ENCODE measurements at places on chromosomes 5 and 9.

DNA sequence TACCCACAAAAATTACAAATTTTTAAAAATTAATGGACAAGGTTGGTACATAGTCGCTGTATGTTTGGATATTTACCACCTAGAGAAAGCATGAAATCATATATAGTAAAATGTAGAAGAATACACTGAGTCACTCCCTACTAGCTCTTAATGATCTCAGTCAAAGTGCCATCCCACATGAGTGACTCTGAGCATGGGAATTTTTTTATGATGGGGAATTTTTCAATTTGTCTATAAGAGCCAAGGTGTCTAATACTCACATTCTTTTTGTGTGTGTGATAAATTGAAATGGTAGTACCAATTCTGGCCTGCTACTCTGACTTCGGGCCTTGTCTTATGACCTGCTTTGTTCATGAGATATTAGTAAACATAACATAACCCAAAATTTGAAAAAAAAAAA is 483.2 kb downstream of the CDH10 start:
- no peak for DNase-seq

DNA sequence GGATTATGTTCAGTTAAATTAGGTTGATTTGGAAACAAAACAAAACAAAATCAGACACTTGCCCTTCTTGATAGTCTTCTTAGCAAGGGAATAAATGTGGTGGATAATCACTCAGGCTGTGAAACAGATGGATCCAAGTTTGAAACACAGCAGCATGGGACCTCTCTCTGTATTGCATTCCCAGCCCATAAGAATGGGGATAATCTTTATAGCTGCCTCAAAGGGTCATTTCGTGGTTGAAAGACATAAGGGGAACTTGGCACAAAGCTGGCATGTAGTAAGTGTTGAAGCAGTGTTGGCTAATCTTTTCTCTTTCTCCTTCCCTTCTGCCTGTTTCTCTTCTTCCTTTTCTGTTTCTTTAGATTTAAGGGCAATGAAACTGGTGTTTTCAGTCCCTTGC is 333.9 kb upstream of the TLE4 start:
- no peak for DNase-seq

DNA sequence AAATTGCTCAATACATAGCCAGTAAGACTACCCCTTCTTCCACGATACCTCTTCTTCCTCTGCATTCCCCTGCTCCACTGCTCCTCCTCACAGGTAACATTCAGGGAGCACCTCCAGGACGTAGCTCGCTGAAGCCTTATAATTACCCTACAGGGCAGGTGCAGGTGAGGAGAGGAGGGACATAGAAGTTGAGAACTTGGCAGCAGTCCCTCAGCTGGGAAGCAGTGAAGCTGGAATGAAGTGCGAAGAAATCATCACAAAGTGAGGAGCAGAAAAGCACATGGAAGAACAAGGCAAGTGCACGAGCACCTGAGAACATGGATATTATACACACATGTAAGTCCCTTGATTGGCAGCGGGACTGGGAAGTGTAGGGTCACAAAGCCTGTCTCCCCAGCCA is 118.2 kb downstream of the HSD17B3 start:
- no peak for DNase-seq

DNA sequence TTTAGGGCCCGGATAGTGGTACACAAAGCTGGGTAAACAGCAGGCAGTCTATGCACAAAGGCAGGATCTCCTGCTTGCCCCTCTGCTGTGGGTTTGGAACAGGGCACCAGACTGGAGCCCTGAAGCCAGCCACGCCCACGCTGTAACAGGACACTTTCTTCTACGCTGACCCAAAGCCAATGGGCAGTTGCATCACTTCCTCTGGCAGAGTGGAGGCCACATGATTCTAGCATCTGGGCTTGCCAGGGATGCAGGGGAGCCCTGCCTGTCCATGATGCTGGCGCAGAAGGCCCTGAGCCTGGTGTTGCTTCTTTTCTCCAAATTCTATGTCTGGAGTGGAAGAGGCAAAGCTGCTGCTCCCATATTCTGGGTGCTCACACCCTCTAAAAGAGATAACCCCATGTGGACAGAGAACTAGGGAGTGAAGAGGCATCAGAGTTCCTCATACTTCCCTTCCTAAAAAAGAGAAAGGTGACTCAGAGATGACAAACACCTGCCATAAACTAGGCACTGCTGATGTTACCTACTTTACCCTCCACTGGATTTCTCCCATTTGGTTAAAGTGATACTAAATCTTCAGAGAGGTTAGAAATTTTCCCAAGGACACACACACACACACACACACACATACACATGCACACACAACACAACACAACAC is 260.3 kb upstream of the KLF4 start:
- peak; percentile 70 for DNase-seq

- DNase-seq = no peak
Measured at GRCh38 chr5:31530541-31531265, 1.2 kb downstream of the DROSHA start.

- no peak for DNase-seq
Measured at GRCh38 chr9:133713150-133713959, 24.8 kb downstream of the SARDH start.

Data from NCI-H1930 (cell line).